ENCODE measurements at places on chromosomes 6 and 20.

GRCh38 chr20:38226553-38226952 lies 34.0 kb downstream of the KIAA1755 start:
- no peak for DNase-seq

DNA sequence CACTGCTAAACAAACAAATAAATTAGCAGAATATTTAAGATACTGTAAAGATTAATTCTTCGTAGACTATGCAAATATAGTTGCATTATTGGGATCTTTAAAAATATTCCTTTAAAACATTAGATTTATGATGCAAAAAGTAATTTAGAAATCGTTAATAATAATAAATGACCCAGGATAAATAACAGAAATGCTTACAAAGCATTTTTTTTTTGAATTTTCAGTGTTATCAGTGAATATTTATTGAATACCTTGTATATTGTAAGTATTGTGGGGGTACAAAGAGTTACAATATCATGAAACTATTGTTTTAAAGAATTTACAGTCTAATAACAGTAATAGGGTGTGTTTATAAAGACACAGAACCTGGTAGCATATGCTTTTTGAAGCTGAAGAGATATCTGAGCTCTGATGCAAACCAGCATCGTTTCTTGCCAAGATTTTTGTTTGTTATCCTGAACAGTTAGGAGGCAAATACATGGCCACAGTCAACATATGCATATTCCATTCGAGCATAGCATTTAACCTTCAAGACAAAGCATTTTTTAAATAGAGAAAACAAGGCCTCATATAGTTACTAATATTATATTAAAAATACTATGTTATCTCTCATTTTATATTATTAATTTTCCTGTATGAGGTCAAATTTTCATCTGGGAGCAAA lies 487.2 kb downstream of the PHF3 start:
- DNase-seq, result no peak

- DNase-seq, result no peak
Observed at GRCh38 chr6:32974016-32974333, 5.6 kb downstream of the BRD2 start.

DNA sequence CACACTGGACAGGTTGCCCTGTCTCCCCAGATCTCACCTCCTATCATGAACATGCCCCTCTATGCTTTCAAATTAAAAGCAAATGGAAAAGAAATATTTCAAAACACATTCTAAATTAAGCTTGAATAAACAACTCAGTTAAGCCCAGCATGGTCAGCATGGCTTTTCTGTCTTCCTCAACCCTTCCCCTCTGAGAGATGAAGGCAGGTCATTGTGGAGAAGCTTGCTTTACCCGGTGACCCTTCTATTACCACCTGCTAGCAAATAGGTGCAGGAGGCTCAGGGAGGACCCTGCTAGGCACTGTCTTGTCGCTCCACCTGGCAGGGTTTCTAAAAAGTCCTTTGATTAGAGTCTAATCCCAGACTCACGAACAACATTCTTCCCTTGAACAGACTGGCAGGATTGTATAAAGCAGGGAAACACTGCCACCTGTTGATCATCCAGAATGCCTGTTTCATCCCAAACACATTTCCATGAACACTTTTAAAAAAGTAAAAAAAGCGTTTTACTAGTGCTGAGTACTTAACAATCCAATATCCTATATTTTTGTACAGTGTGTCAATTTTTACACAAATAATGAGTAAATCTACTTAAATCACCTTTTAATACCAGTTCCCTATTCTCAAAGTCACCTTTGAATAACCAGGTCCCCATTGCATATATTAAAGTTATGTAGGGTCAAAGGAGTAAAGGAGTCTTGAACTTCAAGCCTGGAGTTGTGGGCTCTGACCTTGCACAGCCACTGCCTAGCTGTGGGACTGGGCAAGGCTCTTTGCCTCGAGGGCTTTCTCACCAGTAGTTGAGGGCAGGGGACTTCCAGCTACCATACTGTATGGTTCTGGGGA lies 75.5 kb downstream of the GPR6 start:
- no peak for DNase-seq

- no peak for DNase-seq
Observed at GRCh38 chr20:54084727-54085388, 14.5 kb upstream of the BCAS1 start.

- DNase-seq, result no peak
Observed at GRCh38 chr6:17457956-17458355, 64.6 kb downstream of the CAP2 start.

- no peak for DNase-seq
Observed at GRCh38 chr6:125117818-125118217, 35.8 kb upstream of the TPD52L1 start.

DNA sequence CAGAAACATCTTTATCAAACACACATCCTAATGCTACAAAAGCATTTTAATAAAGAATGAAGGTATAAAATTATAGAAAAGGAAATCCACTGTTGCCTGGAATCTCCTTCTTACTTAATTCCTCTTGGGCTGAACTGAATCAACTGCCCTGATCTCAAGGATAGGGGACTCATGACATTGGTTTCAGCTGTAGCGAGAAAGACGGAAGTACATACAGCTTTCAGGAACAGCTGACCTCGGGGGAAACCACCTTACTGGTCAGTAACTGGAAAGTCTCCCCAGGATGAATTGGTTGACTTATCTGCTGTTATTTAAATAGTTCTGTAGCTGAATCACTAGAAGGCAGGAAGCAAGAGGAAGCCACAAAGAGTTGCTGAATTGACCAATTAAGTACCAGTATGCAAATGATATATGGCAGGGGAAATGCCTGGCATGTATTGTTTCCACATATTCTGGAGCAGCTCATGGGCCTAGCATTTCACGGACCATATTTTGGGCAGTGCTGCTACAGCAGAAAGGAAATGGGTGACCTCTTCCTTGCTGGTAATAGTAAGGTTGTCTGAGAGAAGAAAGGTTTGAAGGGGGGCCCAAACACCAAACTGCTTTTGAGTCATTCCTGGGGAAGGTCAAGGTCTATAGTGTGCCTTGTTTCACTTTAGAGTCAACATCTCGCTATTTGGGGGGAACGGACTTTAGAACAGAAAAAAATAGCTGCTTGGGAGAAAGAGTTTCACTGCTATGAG lies 43.7 kb upstream of the MAP7 start:
- no peak for DNase-seq

- peak; percentile 82 for DNase-seq
Observed at GRCh38 chr6:157602521-157603295, 220.3 kb upstream of the SNX9 start.

DNA sequence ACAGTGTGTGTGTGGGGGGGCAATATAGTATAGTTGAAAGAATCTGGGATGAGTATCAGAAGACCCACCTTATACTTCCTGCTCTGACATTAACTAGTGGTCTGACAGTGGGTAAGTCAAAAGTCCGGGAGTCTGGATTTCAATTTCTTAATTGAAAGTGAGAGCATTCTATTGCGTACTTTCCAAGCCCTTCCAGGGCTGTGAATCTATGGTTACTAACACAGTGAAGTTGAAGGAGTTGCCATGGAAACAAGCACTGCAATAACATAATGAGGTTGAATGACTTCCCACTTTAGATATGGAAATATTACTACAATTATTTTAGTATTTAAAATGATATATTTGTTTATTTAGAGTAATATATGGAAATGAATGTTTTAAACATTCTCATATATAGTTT lies 80.2 kb downstream of the MLIP start:
- DNase-seq, result no peak

GRCh38 chr20:39899881-39900280 lies 789.2 kb downstream of the MAFB start:
- DNase-seq, result no peak

- no peak for DNase-seq
Observed at GRCh38 chr20:48210111-48211027, 425.1 kb upstream of the SULF2 start.

GRCh38 chr6:72651967-72652956 lies 30.4 kb downstream of the KCNQ5 start:
- no peak for DNase-seq

- no peak for DNase-seq
Observed at GRCh38 chr20:11271319-11271718, 597.5 kb upstream of the JAG1 start.

- no peak for DNase-seq
Observed at GRCh38 chr6:147227770-147228320, 23.6 kb downstream of the STXBP5 start.

GRCh38 chr6:115194981-115195638 lies 852.3 kb upstream of the HS3ST5 start:
- no peak for DNase-seq

DNA sequence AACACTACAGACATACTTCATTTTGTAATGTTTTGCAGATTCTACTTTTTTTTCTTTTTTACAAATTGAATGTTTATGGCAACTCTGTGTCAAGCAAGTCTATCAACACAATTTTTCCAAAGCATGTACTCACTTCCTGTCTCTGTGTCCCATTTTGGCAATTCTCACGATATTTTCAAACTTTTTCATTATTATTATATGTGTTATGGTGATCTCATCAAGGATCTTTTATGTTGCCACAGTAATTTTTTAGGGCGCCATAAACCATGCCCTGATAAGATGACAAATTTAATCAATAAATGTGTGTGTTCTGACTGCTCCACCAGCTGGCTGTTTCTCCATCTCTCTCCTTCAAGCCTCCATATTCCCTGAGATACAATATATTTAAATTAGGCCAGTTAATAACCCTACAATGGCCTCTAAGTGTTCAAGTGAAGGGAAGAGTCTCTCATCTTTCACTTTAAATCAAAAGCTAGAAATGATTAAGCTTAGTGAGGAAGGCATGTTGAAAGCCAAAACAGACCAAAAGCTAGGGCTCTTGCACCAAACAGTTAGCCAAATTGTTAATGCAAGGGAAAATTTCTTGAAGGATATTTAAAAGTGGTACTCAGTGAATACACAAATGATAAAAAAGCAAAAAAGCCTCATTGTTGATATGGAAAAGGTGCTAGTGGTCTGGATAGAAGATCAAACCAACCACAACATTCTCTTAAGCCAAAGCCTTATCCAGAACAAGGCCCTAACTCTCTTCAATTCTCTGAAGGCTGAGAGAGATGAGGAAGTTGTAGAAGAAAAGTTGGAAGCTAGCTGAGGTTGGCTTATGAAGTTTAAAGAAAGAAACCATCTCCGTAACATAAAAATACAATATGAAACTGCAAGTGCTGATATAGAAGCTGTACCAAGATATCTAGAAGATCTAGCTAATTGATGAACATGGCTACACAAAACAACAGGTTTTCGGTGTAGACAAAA lies 194.4 kb upstream of the TAB2 start:
- DNase-seq, result no peak

DNA sequence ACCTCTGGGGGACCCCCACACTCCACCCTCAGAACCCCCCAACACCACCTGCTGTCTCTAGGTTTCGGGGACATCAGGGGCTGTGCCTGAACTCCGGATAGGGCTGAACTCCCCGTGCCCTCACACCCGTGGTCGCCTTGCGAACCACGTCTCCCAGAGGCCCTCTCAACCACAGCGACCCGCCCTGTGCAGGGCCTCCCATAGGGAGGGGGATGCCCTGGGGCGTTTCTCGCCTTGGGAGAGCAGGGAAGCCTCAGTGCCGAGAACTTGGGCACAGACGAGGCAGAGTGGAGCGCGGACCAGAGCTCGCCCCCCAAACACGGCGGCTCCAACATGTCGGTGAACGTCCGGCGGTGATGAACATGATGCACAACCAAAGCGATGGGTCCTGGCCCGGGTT lies 6.8 kb downstream of the FRMD1 start:
- no peak for DNase-seq

DNA sequence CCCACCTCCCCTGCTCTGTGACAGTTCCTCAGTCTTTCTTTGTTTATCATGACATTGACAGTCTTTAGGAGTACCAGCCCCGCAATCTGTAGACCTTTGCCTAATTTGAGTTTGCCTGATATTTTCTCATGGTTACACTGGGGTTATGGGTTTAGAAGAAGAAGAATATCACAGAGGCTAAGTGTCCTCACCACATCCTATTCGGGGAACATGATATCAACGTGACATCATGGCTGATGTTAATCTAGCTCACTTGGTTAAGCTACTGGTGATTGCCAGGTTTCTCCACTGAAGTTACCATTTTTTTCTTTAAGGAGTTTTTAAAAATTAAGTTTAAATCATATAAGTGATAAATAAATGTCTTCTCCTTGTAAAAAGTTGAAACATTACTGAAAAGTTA lies 127.5 kb downstream of the CEP57L1 start:
- no peak for DNase-seq

DNA sequence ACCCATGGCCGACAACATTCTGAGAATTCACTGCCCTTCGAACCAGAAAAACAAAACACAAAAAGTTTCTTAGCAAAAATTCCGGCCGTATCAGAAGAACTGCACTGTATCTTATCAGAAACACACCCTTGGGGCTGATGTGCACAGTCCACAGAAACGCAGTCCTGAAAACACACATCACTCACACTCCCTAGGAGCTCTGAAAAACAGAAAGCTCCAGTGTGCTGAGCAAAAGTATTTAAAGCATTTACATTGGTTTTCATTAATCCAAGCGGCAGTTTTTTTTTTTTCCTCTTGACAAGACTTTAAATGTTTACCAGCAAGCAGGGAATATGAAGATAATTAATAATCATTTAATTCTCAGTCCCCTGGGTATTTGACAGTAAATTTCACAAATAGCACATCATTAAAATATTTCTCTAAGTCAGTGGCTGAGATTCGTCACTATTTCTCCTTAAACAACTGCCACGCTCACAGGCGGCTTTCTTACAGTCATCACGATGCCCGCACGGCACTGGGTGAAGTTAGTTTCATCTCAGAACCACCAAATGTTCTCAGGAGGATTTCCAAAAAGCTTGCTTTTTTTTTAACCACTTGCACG lies 13.3 kb downstream of the NFATC2 start:
- DNase-seq, result no peak

- no peak for DNase-seq
Observed at GRCh38 chr20:18545566-18545965, 21.7 kb upstream of the SMIM26 start.

GRCh38 chr20:52379723-52380336 lies 188.3 kb upstream of the ZFP64 start:
- no peak for DNase-seq

DNA sequence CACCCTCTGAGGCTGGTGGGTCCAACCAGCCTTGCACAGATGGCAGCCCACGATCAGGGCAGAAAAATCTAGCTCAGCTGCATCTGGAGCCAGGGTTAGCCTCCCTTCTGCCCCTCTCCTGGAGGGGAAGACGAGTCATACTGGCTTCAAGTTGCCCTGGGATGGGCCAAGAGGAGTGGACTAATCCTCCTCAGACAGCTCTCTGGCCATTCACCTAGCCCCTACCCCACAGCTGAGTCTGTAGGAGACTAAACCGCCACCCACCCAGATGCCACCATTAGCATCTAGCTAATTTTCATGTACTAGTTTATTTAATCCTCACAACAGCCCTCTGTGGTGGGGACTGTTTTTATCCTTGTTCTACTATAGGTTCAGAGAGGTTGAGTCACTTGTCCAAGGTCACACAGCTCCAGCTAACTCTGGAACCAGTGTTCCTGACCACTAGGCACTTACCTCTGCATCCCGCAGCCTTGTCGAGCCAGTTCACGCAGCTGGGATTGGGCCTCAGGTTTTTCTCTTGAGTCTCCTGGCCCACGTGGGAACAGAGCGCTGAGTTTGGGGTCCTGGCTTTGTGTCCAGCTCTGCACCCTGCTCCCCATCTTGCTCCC lies 48.5 kb upstream of the CCDC167 start:
- DNase-seq, result no peak

- DNase-seq, result no peak
Observed at GRCh38 chr6:125013938-125014660, 51.9 kb downstream of the RNF217 start.

Measured in mesenteric fat pad (tissue), 1 donor.